ENCODE measurements at places on chromosomes 13 and 19.

- DNase-seq, result no peak
These were observed 3.0 kb downstream of the MARK4 start for GRCh38 chr19:45254044-45254531.

GRCh38 chr19:35991731-35992450 lies 3.1 kb upstream of the SDHAF1 start:
- no peak for DNase-seq

DNA sequence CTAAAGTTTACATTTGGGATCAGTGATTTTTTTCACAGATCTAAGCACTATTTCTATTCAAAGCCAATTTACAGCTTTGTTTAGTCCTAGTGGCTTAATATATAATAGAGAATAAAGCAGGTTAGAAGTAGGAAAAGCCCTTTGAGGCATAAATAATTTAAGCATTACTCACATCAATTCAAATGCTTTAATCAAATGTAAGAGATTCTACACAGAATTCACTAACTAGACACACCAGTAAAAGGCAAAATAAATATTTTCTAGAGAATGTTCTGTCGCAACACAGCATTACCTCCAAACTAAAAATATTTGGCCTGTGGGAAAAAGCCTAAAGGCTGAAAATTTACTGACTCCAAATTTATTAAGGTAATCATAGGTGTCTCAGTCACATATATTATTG lies 31.3 kb downstream of the KCTD12 start:
- no peak for DNase-seq

DNA sequence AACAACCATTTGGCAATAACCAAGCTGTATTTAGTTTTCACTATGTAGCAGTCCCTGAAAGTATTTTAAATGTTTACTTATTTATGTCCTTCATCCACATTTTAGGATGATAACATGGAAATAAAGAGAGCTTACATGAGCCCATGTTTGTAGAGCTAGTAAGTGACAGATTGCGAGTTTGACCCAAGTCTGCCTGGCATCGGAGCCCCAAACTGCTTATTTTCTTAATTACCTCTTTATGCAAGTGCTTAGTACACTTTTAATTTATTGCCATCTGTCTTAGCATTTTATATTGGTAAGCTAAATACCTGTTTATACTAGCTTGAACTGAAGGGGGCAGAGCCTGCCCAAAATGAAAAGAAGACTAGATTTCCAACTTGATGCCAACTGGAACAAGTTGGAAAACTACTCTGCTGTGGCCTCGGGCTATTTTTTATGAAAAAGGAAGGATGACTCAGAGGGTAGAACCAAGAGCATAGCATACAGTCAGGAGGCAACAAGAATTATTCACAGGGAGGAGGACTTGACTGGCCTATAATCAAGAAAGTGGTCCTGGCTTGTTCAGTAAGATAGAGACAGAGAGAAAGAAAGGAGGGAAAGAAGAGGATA lies 150.2 kb downstream of the NDFIP2 start:
- DNase-seq, result peak; percentile 62

GRCh38 chr19:45878043-45878794 lies 7.7 kb downstream of the IRF2BP1 start:
- DNase-seq, result no peak

DNA sequence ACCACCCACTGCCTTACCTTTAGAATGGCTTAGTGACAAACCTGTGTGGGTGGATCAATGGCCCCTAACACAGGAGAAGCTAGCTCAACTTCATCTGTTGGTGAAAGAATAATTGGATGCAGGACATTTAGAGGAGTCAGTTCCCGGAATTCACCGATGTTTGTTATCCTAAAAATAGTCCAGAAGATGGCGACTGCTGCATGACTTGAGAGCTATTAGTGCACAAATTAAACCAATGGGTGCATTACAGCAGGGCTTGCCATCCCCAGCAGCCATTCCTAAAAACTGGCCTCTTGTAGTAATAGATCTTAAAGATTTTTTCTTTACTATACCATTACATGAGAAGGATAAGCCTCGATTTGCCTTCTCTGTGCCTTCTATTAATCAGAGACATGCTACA lies 46.8 kb upstream of the ZNF726 start:
- DNase-seq, result no peak

GRCh38 chr19:13001502-13002165 lies 6.4 kb downstream of the NFIX start:
- peak; percentile 86 for DNase-seq

- no peak for DNase-seq
These were observed 257.9 kb downstream of the KLF12 start for GRCh38 chr13:73876323-73876722.

DNA sequence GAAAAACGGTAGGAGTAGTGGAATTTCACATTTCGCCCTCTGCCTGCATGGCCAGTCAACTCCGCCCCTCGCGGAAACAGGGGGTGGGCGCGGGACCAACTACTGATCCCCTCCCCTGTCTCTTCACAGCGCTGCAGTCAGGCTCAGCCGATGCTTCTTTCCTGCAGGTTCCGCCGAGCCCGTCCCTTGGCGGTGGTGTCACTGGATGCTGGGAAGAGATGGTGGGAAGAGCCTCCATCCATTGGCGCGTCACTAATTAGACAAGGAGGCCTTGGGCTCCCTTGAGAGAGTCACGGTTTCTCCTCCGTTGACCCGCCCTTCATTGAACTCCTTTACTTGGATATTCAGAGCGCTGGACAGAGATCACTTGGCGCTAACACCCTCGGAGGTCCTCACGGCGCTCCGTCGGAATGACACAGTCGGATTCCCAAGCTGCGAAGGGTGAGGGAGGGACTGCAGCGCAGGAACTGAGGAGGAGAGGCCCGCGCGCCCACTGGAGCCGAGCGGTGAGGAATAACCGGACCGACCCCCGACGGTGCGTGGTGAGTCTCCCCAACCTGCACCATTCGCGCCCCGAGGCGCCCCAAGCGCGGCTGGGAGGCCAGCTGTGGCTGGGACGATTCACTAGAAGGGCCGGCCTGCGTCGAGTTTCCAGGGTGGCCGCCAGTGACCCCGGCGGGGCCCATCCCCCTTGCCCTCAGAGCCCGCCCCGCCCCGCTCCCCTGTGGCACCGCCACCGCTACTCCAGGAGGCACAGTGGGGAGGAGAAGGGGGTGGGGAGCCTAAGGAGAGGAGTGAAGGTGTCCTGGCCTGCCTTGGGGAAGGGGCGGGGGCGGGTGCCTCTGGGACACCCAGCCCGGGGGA lies 11.2 kb upstream of the CEACAM21 start:
- DNase-seq, result no peak

DNA sequence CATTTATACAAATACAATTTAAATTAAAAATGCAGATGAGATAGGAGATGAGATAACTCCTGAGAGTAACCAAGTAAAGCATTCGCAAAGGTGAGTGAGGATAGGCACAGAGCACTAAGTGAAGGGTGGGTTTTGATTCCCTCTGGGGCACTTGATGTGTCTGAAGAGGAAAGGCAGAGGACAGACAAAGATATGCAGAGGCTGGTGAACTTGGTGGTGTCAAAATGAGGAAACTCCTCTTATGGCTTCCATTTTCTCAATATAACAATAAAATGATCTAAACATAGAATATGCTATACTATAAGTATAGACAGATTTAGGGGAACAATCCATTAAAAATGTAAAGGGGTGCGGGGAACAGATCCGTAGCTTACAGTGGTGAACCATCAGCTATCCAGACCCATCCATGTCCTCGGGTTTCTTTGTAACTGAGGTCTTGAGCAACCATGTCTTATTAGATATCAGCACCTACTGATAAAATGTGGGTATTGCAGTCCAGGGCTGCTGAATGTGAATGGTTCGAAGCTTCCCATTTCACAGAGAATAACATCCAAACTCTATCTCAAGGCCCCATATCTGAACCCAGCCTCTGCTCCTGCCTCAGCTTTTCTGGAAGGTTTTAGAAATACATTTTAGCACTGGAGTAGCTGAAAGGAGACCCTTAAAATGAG lies 73.9 kb upstream of the SLC10A2 start:
- DNase-seq, result no peak

DNA sequence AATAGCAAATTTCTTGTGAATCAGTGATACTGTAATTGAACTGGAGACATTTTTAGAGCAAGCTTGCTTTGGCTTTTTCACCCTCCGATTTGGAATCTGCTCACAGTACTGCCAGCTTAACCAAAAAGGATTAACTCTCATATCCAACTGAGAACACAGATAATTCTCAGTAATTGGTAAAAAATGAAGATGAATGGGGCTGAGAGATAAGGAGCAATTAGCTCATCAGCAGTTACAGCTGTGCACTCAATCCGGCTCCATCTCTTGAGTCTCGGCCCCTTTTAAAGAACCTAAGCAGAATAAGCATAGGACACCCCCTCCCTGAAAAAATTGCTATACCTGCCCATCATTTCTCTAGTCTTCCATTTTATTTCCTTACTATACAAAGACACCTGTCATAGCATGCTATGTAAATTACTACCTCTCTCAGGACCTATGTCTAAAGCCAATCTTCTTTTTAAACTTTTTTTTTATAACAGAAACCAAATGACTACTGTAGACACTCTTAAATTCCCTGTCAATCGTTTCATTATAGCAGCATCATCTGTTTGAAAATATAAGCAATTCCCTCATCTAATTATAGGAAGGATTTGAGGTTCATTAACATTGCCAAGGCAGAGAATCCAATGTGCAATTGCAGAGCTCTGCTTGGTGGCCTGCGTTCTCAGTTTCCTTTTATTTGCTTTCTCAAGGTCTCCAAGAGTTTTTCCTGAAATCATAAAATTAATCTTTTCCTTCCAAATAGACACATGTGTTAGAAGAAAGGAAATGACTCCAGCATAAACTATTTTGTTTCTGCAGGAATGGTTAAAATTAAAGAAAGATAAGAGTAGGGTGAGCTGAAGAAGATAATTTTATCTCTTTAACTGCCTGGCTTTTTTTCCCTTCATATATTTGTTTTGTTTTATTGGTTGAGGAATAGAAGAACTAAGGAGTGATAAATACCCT lies 242.1 kb downstream of the DACH1 start:
- DNase-seq, result no peak

DNA sequence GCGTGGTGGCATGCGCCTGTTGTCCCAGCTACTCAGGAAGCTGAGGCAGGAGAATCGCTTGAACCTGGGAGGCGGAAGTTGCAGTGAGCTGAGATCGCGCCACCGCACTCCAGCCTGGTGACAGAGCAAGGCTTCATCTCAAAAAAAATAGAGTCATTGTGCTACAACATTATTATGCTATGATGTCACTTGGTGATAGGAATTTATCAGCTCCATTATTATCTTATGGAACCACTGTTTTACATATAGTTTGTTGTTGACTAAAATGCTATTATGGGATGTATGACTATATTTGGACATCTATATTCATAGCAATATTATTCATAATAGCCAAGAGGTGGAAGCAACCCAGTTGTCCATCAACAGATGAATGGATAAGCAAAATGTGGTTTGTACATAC lies 26.4 kb upstream of the SLC7A1 start:
- no peak for DNase-seq

- DNase-seq, result peak; percentile 48
These were observed 6.5 kb downstream of the KCNN4 start for GRCh38 chr19:43774103-43774939.

DNA sequence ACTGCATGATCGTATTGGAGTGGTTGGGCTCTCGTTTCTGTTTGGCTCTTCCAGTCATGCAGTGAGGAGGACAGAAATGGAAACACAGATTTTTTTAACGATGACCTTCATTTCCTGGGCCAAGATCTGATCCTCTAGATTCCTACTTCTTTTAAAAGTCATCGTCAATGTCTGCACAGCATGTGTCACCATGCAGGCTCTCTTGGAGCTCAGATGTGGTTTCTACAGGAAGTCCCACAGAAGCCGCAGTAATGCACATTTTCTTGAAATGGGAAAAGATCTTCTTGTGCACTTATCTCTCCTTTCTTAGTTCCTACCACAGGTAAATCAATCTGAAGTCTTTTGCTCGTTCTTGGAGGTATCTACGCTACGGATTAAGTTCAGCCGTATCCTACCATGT lies 626.9 kb downstream of the EFNB2 start:
- DNase-seq, result no peak

GRCh38 chr19:1618157-1619093 lies 13.2 kb upstream of the UQCR11 start:
- DNase-seq, result peak; percentile 58

- DNase-seq, result peak; percentile 23
These were observed at the start of gene NTF4 for GRCh38 chr19:49064768-49065611. Gene NTF4 (minus strand): TSS chr19:49064818. CDS start chr19:49061997, 2,821 bp downstream.

GRCh38 chr19:7739211-7739755 lies 7.4 kb upstream of the CLEC4G start:
- no peak for DNase-seq

- DNase-seq, result no peak
These were observed 21.4 kb downstream of the ACOD1 start for GRCh38 chr13:76969488-76970365.

DNA sequence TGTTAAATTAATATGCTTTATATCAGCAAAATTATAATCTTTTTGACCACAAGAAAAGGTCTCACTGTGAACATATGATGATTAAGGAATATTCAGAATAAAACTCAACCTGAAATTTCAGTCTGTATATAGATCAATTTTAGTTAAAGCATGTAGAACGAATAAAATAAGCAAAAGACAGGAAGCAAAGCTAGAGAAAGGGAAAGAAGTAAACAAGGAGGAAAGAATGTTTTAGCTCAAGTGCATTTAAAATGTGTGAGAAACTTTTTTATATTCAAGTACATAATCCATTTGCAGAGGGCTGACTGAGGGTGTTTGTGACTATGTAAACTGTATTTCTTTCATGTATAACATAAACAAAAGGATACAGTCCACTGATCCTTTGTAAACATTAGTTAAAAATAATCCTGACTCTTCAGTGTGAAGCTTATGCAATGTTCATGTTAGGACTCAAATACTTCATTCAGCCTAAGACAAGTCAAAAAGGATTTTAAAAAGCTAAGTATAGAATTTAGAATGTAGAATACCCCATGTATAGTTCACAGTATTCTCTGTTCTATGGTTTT lies 472.1 kb downstream of the DIAPH3 start:
- no peak for DNase-seq

All from G401 (cell line).